Activated naive CD8-positive, alpha-beta T cell treated with anti-CD3 and anti-CD28 coated beads, Interleukin-2, amount 10 ng/mL, durations not matched to agents 7 days and 5 days (primary cell): ENCODE measurements at places on chromosomes 4 and X. TPM values are rescaled to one million over a fixed set of nuclear protein-coding genes. Genes with fewer than 3 reads are reported as not detected.

The CXorf49 gene
- total RNA-seq, result not detected

The ZNF518B gene
- total RNA-seq, result 26.3 TPM

The PLA2G12A gene
- 16.4 TPM for total RNA-seq

The EXOC1L gene
- total RNA-seq, result not detected

The DCAF8L2 gene
- total RNA-seq, result not detected

The ZFP92 gene
- 1.2 TPM for total RNA-seq

The MAGEA12 gene
- not detected for total RNA-seq

DNA sequence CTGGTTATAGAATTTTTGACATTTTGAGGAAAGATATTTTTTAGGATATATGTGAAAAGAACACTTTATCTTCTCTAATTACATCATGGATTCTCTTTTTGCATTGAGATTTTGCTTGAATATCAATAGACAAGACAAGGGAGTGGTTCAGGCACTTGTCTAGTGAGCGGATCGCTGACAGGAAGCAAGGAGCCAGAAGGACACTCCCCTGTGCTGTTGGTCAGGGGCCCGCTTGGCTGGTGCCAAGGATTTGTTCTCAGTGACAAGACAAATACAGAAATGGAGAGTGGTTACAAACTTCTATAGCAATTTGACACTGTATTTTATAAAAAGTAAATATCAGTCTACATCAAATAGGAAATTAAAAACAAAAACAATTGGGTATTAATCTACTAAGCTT lies 60.0 kb downstream of the SLC9B1 start:
- H3K36me3 ChIP-seq, result no peaks in the 10 kb centered on the region
- no peak for DNase-seq
- no peak overlapping the region for H3K27ac ChIP-seq

- DNase-seq, result no peak
- no peaks in the 10 kb centered on the region for H3K27me3 ChIP-seq
- H3K27ac ChIP-seq, result no peak overlapping the region
- no peak overlapping the region for H3K4me3 ChIP-seq
These were observed 11.9 kb downstream of the FSTL5 start for GRCh38 chr4:162151850-162152249.

DNA sequence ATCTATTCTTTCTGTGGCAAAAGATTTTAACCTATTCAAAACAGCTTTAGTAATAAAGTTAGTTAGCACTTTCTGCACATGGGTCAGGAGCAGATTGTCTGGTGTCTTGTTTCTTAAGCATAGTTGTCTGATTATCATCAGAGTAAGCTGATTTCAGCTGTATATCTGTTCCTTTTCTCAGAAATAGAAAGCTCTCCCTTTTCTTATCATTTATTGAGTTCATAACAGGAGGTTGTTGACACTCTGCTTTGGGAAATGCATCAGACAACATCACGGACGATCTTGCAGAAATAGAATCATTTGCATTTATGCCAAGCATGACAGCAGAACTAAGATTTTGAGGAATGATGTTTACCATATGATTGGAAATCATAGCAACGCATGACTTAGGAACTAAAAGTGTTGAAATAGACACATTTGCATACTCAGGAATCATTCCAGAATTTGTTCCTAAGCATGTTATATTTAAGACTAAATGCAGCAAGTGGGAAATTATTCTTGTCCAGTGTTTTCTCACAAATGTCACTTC lies 66.7 kb downstream of the RBMX2 start:
- no peak overlapping the region for H3K27ac ChIP-seq
- no peaks in the 10 kb centered on the region for H3K4me1 ChIP-seq
- H3K27me3 ChIP-seq, result no peaks in the 10 kb centered on the region
- no peak for DNase-seq
- no peak overlapping the region for H3K4me3 ChIP-seq

- no peaks in the 10 kb centered on the region for H3K27me3 ChIP-seq
- peaks cover 23% of the 10 kb centered on the region for H3K4me1 ChIP-seq
- H3K36me3 ChIP-seq, result peaks cover 12% of the 10 kb centered on the region
- H3K4me3 ChIP-seq, result no peak overlapping the region
These were observed 147.6 kb downstream of the PPP3CA start for GRCh38 chr4:101199507-101200285.

- peaks cover 3% of the 10 kb centered on the region for H3K36me3 ChIP-seq
- DNase-seq, result no peak
- no peak overlapping the region for H3K4me3 ChIP-seq
- no peaks in the 10 kb centered on the region for H3K27me3 ChIP-seq
These were observed 52.1 kb downstream of the NYX start for GRCh38 chrX:41499195-41499594.

DNA sequence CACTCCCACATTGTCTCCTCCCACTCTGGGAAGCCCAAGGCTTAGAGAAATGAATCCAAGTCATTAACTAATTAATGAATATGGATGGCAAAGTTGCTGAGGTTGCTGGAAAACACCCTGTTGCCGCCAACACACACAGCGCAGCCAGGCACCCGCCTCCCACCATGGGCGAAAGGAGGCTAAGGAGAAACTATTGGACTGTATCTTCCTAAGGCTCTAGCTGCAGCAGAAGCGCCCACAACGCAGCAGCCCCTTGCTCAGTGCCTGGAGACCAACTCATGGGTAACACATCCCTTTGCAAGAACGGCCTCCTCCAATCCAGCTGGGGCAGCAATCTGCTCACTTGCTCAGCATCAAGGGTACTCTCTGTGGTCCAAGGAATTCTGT lies 34.2 kb downstream of the TSC22D3 start:
- peaks cover 2% of the 10 kb centered on the region for H3K36me3 ChIP-seq
- peaks cover 12% of the 10 kb centered on the region for H3K4me1 ChIP-seq
- H3K4me3 ChIP-seq, result peak overlapping the region; percentile 82
- DNase-seq, result no peak
- H3K27me3 ChIP-seq, result no peaks in the 10 kb centered on the region

DNA sequence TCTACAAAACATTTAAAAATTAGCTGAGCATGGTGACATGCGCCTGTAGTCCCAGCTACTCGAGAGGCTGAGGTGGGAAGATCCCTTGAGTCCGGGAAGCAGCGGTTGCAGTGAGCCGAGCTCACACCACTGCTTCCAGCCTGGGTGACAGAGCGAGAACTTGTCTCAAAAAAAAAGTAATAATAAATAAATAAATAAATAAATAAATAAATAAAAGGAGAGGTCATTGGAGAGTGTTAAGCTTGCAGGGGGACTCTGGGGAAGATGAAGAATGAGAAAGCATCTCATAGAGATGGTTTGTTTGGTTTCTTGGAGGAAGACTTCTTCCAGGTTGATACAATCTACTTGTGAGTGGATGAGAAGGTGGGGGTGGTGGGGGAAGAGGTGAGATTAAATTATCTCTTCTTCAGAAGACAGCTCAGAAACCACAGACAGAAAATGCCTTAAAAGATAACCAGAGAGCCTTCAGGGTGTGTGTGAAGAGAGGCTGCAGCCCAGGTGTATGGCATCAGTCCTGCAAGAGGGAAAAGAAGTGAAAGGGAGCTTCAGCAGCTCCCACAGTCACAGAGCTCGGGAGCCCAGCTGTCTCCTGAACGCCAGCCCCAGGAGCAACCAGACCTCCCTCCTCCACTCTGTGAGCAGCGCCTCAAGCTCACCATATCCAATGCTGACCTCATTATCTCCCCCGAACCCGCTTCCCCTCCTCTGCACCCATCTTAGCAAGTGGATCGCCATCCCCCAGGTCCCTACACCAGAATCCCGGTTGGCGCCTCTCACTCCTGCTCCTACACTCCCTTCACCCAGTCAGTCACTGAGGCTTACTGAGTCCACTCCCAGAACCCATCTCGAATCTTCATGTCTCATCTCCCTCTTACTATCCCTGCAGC lies 48.2 kb downstream of the RBM47 start:
- no peak for DNase-seq
- H3K36me3 ChIP-seq, result no peaks in the 10 kb centered on the region
- peaks cover 15% of the 10 kb centered on the region for H3K4me1 ChIP-seq
- H3K4me3 ChIP-seq, result no peak overlapping the region
- H3K27ac ChIP-seq, result no peak overlapping the region

DNA sequence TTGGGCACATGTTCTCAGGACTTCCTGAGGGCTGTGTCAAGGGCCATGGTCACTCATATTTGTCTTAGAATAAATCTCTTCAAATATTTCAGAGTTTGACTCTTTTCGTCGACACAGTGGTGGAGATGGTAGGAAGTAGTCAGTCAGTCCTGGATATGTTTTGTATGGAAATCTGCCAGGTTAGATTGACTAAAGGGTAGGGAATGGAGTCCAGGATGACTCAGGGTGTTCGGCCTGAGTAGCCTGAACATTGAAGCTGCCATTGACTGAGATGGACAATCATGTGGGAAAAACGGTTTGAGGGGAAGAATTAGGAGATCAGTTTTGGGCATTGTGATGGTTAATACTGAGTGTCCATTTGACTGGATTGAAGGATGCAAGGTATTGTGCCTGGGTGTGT lies 177.1 kb upstream of the CENPE start:
- H3K27ac ChIP-seq, result no peak overlapping the region
- H3K4me3 ChIP-seq, result no peak overlapping the region
- no peaks in the 10 kb centered on the region for H3K27me3 ChIP-seq
- no peaks in the 10 kb centered on the region for H3K36me3 ChIP-seq

GRCh38 chr4:114636192-114636935 lies 37.8 kb downstream of the UGT8 start:
- no peaks in the 10 kb centered on the region for H3K36me3 ChIP-seq
- no peak overlapping the region for H3K4me3 ChIP-seq
- DNase-seq, result no peak
- no peak overlapping the region for H3K27ac ChIP-seq

- H3K36me3 ChIP-seq, result no peaks in the 10 kb centered on the region
- H3K4me3 ChIP-seq, result no peak overlapping the region
- no peak for DNase-seq
- H3K4me1 ChIP-seq, result no peaks in the 10 kb centered on the region
- H3K27ac ChIP-seq, result no peak overlapping the region
- no peaks in the 10 kb centered on the region for H3K27me3 ChIP-seq
These were observed 636.3 kb upstream of the HTR2C start for GRCh38 chrX:113947548-113947947.

GRCh38 chr4:175033162-175033561 lies 115.0 kb downstream of the ADAM29 start:
- no peak overlapping the region for H3K27ac ChIP-seq
- no peaks in the 10 kb centered on the region for H3K36me3 ChIP-seq
- no peaks in the 10 kb centered on the region for H3K27me3 ChIP-seq
- no peak overlapping the region for H3K4me3 ChIP-seq
- DNase-seq, result no peak

GRCh38 chr4:77992581-77992980 lies 64.5 kb upstream of the FRAS1 start:
- peaks cover 3% of the 10 kb centered on the region for H3K4me1 ChIP-seq
- DNase-seq, result no peak
- H3K4me3 ChIP-seq, result no peak overlapping the region
- H3K27ac ChIP-seq, result no peak overlapping the region
- H3K36me3 ChIP-seq, result no peaks in the 10 kb centered on the region

DNA sequence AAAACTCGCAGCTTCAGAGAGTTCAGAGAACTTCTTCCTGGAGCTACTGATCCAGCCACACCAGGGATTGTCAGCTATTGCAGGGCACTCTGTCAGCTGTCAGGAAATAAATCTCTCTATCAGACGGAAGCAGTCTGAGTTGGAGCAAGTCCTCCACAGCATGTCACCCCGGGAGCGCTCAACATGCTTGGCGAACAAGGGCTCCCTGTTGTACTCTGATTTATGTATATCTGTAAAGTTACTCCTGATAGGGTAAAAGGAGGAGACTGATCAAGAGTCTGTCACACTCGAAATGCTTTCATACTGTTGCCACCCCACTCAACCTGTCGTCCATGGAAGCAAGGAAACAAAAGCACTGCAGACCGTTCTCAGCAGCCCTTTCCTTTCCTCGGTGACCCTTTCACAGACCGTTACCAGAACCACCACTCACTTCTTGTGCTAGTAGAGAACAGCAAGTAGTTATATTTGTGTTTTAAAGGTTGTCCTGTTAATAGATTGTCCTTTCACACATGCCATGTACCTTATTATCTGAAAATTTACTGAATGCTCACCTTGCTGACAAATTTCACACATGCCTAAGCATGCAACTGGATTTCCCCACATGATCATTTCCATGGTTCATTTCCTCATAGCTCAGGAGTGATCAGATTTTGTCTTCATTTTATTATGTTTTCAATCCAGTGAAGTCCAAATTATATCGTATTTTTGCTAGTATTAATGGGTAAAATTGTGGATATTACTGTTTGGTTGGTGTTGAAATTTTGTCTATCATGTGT lies 2108.9 kb upstream of the TENM3 start:
- peak overlapping the region; percentile 58 for H3K4me3 ChIP-seq
- no peaks in the 10 kb centered on the region for H3K36me3 ChIP-seq
- peaks cover 7% of the 10 kb centered on the region for H3K4me1 ChIP-seq
- peak; percentile 25 for DNase-seq
- H3K27ac ChIP-seq, result no peak overlapping the region
- H3K27me3 ChIP-seq, result peaks cover 5% of the 10 kb centered on the region

DNA sequence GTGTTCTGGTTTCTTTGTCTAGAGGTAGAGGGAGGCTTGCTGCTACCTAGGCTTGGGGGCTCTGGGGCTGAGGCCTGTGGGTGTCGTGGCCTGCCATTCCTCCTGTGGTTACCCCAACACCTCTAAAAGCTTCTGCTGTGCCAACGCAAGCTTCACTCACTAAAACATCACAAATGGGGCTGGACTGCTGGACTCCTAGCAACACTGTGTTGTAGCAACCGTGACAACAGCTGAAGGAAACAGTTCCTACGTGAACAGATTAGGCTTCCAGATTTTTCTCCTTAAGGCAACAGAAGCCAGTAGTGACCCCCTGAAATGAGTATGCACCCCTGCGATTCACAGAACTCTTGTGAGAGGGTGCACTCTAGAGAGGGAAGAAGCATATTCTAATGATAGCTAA lies 138.3 kb upstream of the TEX13D start:
- H3K36me3 ChIP-seq, result no peaks in the 10 kb centered on the region
- no peaks in the 10 kb centered on the region for H3K4me1 ChIP-seq
- DNase-seq, result no peak
- no peak overlapping the region for H3K4me3 ChIP-seq
- no peak overlapping the region for H3K27ac ChIP-seq

GRCh38 chr4:74189331-74190043 lies 31.6 kb downstream of the MTHFD2L start:
- no peaks in the 10 kb centered on the region for H3K27me3 ChIP-seq
- no peak for DNase-seq
- no peaks in the 10 kb centered on the region for H3K4me1 ChIP-seq

GRCh38 chr4:99943904-99944437 lies 2.4 kb downstream of the DNAJB14 start:
- H3K36me3 ChIP-seq, result peaks cover 52% of the 10 kb centered on the region
- peak overlapping the region; percentile 58 for H3K4me3 ChIP-seq
- peaks cover 45% of the 10 kb centered on the region for H3K4me1 ChIP-seq
- H3K27me3 ChIP-seq, result no peaks in the 10 kb centered on the region
- H3K27ac ChIP-seq, result no peak overlapping the region
